ENCODE measurements at places on chromosomes 2 and 18.
A peak's percentile ranks its signal among the peaks of the same experiment; 100 is the strongest.

DNA sequence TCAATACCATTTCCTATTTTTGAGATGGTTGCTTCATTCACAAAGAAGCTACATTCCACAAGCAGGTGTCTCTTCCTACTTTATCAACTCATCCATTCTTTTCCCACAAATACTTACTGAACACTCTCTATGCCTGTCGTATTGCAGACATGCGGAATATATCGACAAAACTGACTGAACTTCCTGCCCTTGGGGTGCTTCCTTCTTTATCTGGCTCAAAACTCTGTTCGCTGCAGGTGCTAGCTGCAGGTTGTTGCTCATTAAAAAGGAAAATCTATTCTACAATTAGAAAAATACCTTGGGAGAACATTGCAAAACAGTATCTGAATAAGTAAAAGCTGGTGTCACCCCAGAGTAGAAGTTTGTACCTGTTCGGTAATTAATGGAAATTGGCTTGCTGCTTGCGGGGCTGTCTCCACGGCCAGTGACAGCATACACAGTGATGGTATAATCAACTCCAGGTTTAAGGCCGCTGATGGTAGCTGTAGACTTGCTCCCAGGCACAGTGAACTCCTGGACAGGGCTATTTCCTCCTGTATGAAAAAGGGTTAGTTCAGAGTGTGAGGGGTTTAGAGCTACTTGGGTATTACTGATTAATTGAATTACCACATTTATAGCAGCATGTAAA, 52.1 kb downstream of the FN1 start:
- no peak for DNase-seq

- DNase-seq: no peak
Measured at GRCh38 chr2:4047961-4048891, 344.9 kb downstream of the DCDC2C start.

- peak; percentile 72 for DNase-seq
Measured at GRCh38 chr2:28958689-28959088, 22.4 kb upstream of the TOGARAM2 start.

DNA sequence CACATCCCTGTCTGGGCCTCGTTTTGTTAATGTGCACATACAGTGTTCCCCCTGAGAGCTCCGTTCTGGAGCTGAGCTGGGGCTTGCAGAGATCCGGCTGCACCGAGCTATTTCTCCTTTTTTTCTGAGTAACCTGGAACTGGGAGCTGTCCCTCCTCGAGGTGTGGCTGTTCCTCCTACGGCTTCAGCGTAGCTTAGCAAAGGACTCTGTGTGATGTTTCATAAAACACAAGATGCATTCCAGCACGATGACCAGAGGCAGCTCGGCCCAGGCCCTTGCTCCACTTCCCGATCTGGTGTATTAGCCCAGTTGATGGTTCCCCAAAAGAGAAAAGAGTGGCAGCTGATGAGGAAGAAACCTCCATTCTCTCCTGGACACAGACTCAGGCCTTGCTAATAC, 103.0 kb downstream of the FAM210A start:
- no peak for DNase-seq

GRCh38 chr18:11051462-11051861, 97.9 kb downstream of the PIEZO2 start:
- no peak for DNase-seq

DNA sequence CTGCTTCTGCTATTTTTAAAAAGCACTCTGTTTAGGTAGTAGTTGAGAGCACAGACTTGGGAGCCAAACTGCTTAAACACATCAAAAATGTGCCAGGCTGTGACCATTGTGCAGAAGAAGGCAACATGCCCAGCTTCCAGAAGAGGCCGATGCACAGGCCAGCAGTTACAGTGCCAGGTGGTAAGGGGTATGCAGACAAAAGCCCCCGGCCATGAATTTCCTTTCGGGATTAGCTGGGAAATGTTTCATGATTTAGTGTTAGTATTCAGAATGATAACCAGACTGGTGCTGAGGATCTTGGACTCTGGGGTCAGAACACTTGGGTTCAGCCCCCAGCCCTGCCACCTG, 40.0 kb upstream of the ATG16L1 start:
- DNase-seq: no peak

DNA sequence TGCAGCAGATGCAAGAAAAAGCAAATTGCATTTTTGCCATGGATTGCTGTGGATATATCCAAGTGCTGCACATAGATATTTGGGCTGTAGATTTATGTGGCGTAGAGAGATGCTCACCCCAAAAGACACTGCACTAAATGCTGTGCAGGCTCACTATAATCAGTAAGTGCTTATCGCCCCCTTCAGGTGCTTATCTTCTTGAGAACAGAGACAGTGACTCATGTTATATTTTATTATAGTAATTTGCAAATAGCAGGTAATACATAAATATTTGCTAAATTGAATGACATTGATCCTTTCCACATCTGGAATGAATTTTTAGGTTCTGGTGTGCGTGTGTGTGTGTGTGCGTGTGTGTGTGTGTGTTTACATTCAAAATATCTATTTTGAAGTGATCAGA, 36.8 kb upstream of the PLEKHM3 start:
- no peak for DNase-seq
